Skeletal muscle cell (primary cell): ENCODE measurements at places on chromosomes 2 and 18.

GRCh38 chr2:190504912-190505311 lies 29.6 kb downstream of the NEMP2 start:
- no peak for DNase-seq

GRCh38 chr18:25282282-25282681 lies 69.7 kb downstream of the ZNF521 start:
- DNase-seq = no peak

DNA sequence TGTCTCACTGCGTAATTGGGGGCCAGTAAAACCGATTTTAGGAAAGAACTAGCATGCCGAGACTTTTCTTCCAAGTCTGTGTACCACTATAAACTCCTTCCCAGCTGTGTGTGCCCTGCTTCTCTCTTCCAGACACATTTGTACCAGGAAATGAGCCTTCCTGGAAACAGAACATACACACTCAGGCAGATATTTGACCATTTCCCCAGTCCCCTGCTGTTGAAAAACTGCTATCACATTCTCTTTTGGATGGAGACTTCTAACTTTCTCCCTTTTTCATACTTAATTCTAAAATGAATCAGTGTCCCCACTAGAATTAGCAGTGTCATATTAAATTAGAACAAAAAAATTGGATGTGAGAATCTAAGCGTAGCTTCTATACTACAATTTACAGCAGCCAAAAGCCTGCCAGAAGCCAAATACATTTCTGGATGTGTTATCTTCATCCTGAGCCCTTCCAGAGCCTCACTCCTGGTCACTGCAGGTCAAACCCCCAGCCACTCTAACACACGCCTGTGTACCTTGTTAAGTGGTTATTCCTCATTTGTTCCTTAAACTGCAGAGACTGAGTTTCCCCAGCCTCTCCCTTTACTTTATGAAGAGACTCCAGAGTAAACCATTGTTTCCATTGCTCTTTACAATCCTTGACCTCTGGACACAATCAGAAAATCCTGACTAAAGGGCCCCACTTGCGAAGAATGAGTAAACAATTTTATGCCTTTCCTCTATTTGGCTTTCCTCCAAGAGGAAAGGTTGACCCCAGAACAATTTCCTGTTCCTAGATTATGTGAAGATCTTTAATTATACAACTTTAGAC lies 20.4 kb downstream of the DSG4 start:
- DNase-seq = no peak

- no peak for DNase-seq
Measured at GRCh38 chr2:180463608-180464007, 456.5 kb upstream of the CWC22 start.

DNA sequence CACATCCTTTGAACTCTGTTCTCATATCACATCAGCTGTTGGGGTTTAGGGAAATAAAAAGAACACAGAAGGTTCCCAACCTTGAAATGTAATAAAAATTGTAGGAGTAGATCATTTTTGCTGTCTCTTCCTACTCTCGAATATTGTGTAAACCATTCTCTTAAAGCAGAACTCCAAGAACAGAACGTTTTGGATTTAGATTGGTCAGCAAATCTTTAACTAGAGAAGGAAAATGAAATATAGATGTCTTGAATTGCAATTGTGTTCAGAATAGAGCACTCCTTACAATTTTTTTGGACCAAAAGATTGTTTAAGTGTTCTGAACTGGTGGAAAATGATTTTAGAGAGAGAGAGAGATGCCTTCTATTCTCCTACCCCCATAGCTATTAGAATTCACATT lies 23.9 kb upstream of the THSD7B start:
- no peak for DNase-seq

GRCh38 chr2:174870787-174871186 lies 106.5 kb upstream of the CHRNA1 start:
- DNase-seq = no peak

DNA sequence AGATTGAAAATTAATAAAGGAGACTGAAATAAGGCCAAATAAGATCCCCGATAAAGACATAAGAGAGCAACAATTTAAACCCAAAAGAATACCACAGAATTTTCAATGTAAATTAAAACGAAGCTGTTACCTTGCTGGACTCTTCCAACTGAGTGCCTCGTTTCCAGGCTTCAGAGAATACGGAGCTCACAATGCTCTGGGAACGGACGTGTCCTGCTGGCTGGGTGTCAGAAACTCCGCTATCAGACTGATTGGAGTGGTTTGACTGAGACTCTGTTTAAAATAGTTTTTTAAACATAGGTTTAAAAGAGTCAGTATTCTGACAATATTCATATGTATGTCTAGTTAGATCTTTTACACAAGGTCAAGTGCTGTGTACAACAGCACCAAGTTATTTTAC lies 90.4 kb downstream of the RAPH1 start:
- no peak for DNase-seq
